Hepatic stellate cell (primary cell): ENCODE measurements at places on chromosomes 4 and X.

- no peak for DNase-seq
Measured at GRCh38 chr4:130183096-130183495, 1087.1 kb downstream of the C4orf33 start.

GRCh38 chrX:111360839-111361238 is 51.2 kb downstream of the DCX start:
- DNase-seq = no peak

DNA sequence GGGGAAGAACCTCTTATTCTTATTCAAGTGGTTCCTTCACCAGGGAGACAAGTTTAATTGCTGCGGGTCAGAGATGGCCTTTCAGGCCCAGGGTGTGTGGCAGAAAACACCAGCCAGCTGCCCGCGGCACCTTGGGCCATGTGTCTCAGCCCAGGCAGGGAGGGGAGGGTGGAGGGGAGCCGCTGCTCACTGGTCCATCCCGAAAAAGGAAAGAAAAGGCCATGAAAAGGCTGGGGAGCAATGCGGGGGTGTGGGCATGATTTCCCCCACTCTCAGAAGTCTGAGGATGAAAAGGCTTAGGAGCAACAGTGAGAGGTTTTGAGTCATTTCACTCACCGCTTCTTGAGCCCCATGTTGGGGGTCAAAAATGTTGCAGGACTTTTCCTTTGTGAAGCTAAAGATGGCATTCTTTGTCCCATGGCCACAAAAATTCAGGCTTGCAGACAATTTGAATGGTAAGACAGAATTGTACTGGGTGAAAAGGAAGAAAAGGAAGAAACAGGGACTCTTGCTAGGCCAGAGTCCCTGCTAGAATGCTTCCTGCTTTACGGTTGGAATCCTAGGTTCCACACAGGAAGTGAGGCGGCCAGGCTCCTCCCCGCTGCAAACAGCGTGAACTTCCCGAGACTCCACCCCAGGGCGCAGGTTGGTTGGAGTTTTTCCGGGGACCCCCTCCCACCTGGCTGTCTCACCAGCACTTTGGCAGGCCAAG is 17.4 kb upstream of the FAM47E start:
- no peak for DNase-seq

- DNase-seq = no peak
Measured at GRCh38 chr4:123974386-123975149, 578.0 kb downstream of the SPRY1 start.

DNA sequence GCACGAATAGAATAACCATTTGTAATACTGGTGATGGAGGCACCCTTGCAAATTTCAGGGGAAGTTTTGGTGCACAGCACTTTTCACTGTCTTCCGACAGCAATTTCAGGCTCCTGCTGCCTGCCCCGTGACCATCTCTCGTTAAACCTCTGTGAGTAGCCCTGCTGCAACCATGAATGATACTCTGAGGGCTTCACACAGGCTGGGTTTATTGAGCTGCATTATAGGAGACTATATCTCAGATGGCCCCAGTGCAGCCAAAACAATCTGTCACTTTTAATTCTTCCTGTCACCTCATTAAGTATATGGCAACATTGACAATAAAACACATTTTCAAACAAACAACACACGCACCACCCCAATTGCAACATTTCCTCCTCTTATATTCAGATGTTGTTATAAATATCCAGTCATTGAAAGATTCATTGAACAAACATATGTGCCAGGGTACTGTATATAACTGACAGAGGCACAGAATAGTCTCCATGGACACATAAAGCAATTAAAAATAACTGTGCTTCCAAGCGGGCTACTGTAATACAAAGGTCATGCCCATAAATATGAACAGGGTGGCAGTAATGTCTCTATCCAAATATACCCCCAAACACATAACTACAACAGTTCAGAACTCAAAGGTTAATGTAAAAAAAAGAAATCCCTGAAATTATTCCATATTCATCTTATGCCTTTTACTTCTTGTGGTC is 477.0 kb downstream of the GBA3 start:
- no peak for DNase-seq

GRCh38 chrX:18981124-18981807 is 2.6 kb downstream of the PHKA2 start:
- no peak for DNase-seq

DNA sequence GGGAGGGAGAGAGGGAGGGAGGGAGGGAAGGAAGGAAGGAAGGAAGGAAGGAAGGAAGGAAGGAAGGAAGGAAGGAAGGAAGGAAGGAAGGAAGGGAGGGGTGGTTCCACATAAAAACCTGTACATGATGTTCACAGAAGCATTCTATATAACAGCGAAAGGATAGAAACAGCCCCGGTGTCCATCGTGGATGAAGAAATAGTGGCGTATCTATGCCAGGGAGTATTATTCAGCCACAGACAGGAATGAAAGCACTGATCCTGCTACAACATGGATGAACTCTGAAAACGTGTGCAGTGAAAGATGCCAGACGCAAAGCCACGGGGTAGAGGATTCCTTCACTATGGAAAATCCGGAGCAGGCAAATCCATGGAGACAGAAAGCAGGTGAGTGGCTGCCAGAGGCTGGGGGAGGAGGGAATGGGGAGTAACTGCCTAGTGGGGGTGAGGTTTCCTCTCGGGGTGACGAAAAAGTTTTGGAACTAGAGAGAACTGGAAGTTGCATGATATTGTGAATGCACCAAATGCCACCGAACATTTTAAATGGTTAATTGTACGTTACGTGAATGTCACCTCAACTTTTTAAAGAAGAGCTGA is 92.2 kb downstream of the ABLIM2 start:
- DNase-seq = no peak

- no peak for DNase-seq
Measured at GRCh38 chr4:148118633-148119032, 323.6 kb downstream of the NR3C2 start.

- DNase-seq = no peak
Measured at GRCh38 chrX:113929004-113929403, 654.9 kb upstream of the HTR2C start.

DNA sequence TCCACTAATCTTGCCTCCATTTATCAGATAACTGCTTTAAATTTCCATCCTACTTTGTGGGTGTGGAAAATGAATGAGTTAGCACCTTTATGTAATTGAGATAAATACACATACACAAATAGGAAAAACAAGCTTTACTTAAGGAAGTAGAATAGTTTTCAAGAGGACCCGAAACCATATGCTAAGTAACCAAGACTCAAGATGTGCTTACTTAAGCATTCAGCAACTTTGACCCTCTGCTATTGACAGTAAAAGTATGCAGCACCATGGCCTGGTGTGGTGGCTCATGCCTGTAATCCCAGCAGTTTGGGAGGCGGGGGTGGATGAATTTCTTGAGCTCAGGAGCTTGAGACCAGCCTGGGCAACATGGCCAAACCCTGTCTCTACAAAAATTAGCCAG is 29.9 kb downstream of the RNF175 start:
- no peak for DNase-seq

- DNase-seq = no peak
Measured at GRCh38 chrX:24526616-24527015, 61.5 kb downstream of the PDK3 start.

GRCh38 chr4:131093303-131093702 is 1997.4 kb downstream of the C4orf33 start:
- no peak for DNase-seq

DNA sequence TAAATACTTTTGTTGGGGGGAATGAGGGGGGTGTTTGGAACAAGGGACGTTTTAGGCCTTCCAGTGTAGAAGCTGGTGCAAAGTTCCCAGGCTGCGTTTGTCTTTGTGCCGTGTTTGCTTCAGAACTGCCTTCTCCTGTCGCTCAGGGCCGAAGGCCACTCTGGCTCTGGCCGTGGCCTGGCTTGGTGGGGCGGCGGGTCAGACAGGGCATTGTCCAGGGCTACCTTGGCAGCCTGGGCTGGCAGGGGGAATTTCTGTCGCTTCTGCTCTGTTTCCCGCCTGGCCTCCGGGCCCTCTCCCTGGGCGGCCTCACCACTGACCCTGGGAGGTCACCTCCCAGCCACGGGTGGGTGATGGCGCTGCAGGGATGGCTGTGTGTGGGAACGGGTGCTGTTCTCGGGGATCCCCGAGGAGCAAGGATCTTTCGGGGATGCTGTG is 140.0 kb downstream of the COL4A6 start:
- no peak for DNase-seq

DNA sequence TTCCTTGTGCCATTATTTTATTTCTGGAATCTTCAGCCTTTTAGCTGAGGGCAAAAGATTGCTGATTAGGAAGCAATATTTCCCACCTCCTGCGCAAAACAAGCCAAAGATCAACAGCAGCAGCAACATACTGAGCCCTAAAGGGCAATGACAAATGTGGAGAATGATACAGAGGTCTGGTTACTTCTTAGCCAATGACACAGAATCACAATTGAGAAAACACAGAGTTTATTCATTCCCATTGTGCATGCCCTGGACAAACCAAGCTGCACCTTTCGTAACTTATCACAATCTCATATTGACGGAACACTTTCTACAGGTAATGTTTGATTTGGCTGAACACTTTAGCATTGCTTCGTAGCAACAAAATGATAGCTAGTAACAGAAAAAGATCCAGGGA is 13.4 kb downstream of the F9 start:
- no peak for DNase-seq

- DNase-seq = no peak
Measured at GRCh38 chr4:1038948-1039492, 27.6 kb downstream of the FGFRL1 start.

GRCh38 chr4:77145842-77146185 is 11.2 kb upstream of the CCNG2 start:
- DNase-seq = no peak

- DNase-seq = peak; percentile 66
Measured at GRCh38 chrX:48966796-48967579, 4.7 kb downstream of the KCND1 start.

GRCh38 chr4:156158747-156159146 is 205.1 kb upstream of the CTSO start:
- DNase-seq = no peak

- no peak for DNase-seq
Measured at GRCh38 chr4:67575232-67576058, 16.9 kb downstream of the STAP1 start.

DNA sequence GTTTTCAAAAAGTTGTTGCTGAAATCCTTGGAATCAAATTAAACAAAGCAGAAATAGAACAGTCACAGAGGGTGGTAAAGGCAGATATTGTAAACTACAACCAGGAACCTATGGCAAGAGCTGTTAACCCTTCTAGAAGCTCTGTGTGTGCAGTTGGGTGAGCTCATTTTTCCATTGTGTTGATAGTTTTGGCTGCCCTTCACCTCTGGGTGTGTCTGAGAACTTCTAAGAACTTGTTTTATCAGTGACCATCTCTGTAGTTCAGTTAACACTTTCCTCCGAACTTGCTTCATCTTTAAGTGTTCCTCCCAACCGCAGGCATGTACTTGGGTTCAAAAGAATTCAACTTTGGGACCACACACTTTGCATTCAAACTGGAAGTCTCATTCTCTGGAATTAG is 32.7 kb downstream of the RBMX start:
- DNase-seq = no peak

DNA sequence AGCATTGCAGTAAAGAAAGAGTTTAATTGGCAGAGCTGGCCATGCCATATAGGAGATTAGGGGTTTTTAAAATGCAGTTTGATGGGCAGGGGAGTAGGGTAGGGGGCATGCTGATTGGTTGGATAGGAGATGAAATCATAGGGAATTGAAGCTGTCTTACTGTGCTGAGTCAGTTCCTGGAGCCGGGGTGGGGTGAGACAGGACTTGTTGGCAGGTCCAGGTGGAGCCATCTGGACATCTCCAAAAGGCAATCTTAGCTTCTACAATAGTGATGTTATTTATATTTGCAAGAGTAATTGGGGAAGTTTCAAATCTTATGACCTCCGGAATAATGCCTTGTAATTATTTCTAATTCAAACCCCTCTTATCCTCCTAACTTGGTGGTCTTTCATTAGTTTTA is 32.4 kb upstream of the PGM2 start:
- DNase-seq = no peak

DNA sequence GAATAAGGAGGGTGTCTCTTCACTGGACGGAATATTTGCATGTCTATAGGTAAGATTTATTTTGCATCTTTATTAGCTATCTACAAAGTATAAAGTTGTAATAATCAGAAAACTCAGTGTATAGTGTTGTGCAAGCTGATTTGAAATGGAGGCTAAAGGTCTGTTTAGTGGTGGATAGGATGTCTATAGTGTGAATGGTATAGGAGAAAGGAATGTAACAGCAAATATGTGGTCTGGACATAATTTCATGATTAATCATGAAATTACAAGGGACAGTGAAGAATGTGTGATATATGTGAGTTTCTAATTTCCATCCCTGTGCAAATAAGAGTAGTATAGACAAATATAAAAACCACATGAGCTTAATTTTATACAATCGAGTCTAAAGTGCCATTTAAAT is 79.3 kb upstream of the CAMK2D start:
- no peak for DNase-seq

DNA sequence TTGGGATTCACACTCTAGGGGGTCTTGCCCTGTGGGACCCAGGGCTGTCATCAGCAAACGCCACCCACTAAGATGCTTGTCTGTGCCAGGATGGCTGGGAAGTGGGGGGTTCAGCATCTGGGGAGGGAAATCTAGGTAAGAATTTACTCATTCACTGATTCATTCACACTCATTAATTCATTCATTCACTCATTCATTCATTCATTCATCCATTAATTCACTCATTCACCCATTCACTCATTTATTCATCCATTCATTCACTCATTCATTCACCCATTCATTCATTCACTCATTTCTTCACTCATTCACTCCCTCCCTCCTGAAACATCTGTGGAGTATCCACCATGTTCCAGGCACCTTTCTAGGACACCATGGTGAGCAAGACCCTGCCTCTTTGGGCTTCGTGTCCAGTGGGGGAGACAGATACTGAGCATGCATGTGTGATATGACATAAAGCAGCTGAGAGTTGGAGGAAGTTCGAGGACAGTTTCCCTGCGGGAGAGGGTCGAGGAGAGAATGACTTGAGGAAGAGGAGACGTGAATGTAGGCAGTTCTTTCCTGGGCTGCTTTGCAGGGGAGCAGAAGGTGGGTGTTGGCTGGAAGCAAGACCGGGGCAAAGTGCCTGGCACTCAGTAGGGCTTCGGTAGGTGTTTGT is 90.6 kb downstream of the SORCS2 start:
- DNase-seq = no peak

- DNase-seq = peak; percentile 19
Measured at GRCh38 chr4:87270144-87270543, 49.7 kb upstream of the KLHL8 start.

DNA sequence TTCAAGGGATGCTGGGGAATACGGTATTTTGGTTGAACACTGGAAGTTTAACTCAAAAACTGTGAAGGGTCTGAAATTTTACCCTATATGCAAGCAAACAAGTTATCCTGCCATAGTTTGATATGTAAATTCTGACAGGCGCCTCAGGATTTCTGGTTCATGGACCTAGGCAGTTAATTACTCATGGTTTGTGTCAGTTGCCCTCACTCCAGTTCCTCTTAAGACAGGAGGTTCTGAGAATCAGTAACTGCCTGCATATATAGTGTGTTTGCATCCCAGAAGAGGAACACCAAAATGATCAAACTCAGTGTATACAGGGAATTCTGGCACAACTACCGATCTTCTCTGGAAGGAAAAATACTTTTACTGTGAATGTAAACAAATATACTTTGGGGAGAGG is 360.4 kb upstream of the NWD2 start:
- DNase-seq = no peak

- DNase-seq = no peak
Measured at GRCh38 chrX:36898301-36898700, 109.9 kb upstream of the FAM47C start.

- no peak for DNase-seq
Measured at GRCh38 chr4:152999346-153000075, 63.4 kb downstream of the FHDC1 start.

GRCh38 chr4:182354867-182355266 is 111.7 kb downstream of the TENM3 start:
- no peak for DNase-seq
